Activated CD8-positive, alpha-beta memory T cell treated with anti-CD3 and anti-CD28 coated beads, Interleukin-2, amount 50 U/mL, for 48 hours (primary cell): ENCODE measurements at places on chromosomes 4 and X.

- no peak for DNase-seq
Observed at GRCh38 chr4:39466747-39467146, 7.9 kb downstream of the LIAS start.

DNA sequence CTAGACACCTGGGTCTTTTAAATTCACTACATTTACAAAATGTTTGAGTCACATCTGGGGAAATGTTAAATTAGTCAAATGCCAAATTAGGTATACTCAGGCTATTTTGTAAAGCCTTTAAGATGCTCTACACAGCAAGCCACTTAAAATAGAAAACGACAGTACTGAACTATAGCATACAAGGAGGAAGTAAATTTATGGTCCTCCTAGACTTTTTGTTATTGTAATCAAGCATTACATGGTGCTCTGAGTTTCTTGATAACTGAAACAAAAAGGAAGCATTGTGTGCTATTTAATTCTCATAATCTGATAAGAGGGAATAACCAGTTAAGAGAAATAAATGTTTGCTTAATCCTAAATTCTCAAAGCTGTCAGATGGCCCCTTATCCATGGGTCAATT lies 46.2 kb downstream of the SLC9A7 start:
- no peak for DNase-seq

- no peak for DNase-seq
Observed at GRCh38 chrX:123085311-123085940, 98.7 kb upstream of the GRIA3 start.

DNA sequence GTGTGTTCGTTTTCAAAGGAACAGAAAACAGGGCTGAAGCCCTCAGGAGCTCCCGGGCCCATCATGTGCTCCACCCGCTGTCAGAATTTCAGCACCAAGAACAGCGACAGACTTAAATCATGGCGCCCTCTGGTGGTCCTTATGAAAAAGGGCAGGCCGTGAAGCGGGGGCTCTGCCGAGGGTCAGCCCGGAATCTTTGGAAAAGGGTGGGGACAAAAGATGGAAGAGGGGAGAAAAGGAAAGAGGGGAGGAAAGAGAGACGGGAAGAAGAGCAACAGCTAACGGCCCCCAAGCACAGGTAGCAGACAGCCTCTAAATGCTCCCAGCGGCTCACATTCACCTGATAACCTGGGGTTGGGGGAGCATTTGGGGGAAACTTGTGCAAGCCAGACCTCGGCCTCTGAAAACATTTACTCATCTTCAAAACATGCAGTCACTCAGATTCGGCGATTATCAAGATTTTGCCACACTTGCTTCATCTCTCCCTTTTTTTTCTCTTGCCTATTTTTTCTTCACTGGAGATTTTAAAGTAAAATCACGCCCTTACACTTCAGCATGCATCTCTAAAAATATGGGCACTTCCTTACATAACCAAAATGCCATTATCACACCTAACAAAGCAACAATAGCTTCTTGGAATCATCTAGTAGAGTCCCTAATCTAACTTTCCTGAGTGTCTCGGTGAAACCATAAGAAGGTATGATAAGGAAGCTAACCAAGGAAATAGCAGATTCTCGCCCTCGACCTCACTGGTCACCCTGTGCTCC lies 28.1 kb upstream of the MAN2B2 start:
- peak; percentile 68 for DNase-seq

- no peak for DNase-seq
Observed at GRCh38 chr4:115973768-115974167, 860.3 kb upstream of the NDST4 start.

- DNase-seq = no peak
Observed at GRCh38 chr4:103156106-103156505, 42.0 kb downstream of the CENPE start.

DNA sequence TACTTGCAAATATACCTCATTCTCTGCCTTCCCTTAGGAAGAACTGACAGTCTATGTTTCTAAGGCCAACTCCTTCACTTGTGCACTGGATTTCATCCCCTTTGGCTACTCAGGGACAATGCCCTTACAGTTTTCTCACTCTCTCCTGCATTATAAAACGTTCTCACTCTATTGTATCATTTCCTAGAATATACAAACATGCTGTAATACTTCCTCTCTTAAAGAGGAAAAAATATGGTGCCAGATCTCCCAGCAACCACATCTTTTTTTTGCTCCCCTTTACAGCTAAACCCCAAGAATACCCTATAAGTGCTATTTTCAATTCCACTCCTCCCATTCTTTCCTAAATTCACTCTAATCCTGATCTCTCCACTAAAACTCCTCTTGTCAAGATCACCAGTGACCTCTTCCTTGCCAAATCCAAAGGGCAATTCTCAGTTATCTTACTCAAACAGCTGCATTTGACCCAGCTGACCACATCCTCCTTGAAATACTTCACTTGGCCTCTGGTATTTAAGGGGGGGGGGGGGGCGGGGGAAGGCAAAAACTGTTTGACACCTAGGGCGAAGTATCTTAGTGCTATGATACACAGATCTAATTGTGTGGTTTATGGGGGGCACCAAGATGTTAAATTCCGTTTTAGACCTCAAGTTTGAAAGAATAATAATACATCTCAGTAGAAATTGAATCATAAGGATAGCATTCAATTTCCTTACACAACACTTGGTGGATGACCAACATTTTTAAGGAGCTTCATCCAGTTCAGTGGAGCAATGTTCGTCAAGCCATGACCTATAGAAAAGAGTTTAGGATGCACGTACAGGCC lies 1.6 kb downstream of the RCHY1 start:
- DNase-seq = no peak

DNA sequence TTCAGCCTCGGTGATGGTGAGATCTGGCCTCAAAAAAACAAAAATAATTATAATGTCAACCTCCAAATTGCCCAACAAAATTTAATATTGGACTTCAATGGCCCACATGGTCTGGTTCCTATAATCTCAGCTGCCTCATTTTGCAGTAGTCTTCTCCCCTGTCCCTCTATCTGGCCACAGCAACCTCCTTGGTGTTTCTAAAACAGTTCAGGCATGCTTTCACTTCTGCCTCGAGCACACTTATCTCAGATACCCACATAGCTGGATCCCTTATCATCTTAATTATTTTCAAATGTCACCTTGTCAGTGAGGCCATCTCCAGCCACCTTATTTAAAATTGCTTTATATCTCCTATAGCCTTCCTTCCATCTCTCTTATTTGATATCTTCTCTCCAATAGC lies 52.9 kb upstream of the WDFY3 start:
- no peak for DNase-seq

- DNase-seq = no peak
Observed at GRCh38 chr4:7855731-7856130, 83.9 kb downstream of the AFAP1 start.

- no peak for DNase-seq
Observed at GRCh38 chr4:86032476-86033022, 327.3 kb downstream of the MAPK10 start.

DNA sequence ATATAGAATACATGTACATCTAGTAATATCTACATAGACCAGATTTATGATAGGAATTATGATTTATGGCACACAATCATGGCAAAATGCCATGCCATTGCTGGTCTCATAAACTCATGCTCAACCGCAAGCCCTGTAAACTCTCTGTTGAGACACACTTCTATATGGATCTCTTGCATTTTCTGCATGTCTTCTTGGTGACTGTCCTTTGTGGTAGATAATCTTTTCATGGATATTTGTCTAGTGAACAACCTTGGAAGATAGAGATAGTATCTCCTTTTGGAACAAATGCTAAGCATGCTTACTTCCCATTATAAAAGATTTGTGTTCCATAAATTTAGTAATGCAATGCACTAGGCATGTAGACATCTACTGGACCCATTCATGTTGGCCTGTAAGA lies 328.0 kb downstream of the NAF1 start:
- DNase-seq = no peak

GRCh38 chr4:32776435-32777203 lies 2056.4 kb downstream of the PCDH7 start:
- no peak for DNase-seq

- no peak for DNase-seq
Observed at GRCh38 chrX:117972711-117973109, 143.9 kb downstream of the KLHL13 start.

GRCh38 chr4:119783189-119783983 lies 154.8 kb upstream of the PDE5A start:
- DNase-seq = no peak

DNA sequence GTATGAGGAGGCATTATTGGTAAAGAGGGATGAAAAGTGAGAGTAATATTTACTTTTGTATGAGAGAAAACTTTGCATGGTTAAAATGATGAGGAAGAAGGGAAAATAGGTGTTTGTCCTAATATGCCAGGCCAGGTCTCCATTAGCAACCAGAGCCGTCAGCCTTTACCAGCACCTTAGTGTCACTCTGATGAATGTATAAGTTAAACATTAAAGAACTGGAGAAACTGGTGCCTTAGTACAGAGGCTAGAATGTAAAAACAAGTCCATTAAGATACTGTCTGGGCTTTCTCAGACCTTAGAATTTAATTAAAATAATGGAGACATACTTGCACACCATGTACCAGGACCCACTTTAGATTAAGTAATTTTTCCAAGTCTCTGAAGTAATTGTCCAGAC lies 222.3 kb downstream of the FAM47A start:
- DNase-seq = no peak

- DNase-seq = no peak
Observed at GRCh38 chrX:40908026-40908425, 172.7 kb upstream of the MED14 start.

DNA sequence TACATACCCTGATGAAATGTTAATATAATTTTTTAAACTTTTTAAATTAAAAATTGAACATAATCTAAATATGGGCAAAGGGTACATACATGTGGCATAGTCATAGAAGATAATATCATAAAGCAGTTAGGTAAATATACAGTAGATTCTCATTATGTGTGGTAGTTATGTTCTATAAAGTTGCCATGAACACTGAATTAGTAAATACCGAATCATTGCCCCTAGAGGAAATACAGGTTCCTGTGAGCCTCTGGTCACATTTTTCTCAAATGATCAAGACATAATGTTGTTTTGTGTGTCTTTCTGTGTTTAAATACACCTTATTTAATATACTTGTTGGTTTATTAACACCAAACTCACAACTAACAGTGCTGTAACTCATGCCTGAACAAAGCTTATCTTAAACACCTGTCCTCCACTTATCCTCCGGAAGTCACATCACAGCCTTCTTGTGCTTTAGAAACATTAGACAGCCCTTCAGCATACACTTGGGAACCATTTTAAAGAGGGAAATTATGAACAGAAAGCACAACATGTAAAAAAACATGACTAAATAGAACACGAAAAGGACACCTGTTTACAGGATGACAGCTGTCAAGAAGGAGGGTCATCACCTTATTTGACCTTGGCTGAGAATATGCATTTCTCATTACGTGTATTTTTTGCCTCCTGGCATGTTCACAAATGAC lies 169.4 kb upstream of the NAP1L5 start:
- no peak for DNase-seq

DNA sequence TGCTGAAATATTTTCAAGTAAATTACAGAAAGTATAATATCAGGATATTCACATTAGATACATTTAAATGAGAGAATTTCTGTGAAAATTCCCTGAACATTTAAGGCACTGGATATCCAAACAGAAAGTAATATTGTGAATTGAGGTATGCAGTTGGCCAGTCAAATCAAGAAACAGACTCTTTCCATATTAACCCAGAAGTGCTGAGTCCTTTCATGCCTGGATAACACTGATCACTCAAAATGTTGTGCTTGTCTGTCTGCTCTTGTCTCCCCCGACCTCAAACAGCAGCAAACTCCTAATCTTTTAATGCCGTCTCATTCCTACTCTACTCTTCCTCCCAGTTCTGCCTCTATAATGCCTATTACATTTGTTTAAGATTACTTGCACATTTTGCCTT lies 51.2 kb downstream of the TBC1D9 start:
- DNase-seq = no peak

DNA sequence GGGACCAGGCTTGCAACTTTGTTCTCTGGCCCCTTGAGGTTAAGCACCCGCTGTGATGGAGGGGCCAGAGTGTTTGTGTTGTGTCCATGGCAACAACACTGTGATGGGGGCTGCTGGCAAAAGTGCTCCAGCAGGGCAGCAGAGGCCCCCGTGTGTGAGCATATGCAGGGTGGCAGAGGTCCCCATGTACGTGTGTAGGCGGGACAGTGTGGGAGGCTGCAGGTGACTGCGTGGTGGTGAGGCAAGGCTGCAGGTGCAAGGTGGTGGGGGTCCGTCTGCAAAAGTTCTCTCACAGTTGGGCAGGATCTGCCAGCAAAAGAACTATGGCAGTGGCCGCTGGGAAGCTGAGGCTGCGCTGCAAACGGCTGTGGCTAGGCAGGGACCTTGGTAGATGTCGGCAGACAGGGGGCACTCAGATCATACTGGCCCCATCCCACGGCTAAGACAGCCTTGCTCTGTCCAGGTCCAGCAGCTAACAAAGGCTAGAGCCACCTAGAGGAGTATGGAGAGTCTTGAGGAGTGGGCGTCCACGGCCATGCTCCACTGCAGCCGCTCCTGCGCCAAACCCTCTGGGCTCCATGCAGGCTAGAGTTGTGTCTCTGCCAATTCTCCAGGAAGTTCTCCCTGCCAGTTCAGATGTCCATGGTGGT lies 46.8 kb upstream of the PASD1 start:
- no peak for DNase-seq

DNA sequence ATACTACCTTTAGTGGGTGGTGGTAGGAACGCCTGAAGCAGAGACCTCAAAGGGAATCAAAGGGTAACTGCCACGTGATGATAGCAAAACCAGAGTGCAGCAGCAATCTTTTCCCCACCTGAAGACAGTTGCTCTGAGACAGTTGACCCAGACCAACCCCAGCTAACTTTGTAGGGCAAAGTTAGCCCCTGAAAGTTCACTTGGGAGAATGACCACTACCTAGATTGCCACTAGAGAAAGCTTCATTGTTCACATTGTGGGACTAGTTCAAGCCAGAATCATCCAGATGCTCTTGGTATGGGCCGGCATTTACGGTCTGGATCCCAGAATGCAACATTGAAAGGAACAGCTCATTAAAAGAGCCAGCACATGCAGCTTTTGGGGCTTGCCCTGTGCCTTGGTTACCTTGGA lies 4.1 kb downstream of the SEPTIN6 start:
- no peak for DNase-seq

GRCh38 chrX:67781132-67781531 lies 237.3 kb downstream of the AR start:
- DNase-seq = no peak

DNA sequence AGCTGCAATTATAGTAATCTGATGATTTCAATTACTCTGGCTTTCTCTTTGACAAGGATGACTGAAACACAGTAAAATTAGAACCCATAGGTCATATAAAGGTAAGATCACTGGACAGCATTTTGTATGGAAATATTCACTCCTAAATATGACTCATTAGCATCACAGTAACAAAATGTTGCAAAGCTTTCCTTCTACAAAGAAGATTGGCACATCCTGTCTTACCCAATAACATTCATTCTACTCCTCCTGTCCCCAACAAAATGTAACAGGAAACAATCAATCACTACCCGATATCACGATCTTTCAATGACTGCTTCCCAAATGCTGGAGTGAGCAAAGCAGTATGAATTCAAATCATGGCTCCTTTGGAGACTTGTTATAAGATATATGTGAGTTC lies 95.3 kb downstream of the FANCB start:
- DNase-seq = no peak

- DNase-seq = no peak
Observed at GRCh38 chrX:119654112-119654531, 38.8 kb downstream of the SEPTIN6 start.

GRCh38 chr4:62640296-62640695 lies 1440.2 kb downstream of the ADGRL3 start:
- DNase-seq = no peak
